Activated CD8-positive, alpha-beta T cell treated with anti-CD3 and anti-CD28 coated beads, Interleukin-2, amount 10 ng/mL, durations not matched to agents 7 days and 5 days (primary cell): ENCODE measurements at places on chromosomes 3 and 15. TPM values are rescaled to one million over a fixed set of nuclear protein-coding genes. Genes with fewer than 3 reads are reported as not detected.

The PDE8A gene
- total RNA-seq, result 12.8 TPM

The UBE3A gene
- total RNA-seq, result 92.2 TPM

The MORC1 gene
- total RNA-seq, result not detected

The RTP3 gene
- not detected for total RNA-seq

The HCN4 gene
- not detected for total RNA-seq

The SLC12A6 gene
- total RNA-seq, result 25.3 TPM

The KBTBD12 gene
- not detected for total RNA-seq

The LEO1 gene
- total RNA-seq, result 33.4 TPM

The CCR8 gene
- 0.55 TPM for total RNA-seq

The EFL1 gene
- 25.9 TPM for total RNA-seq

The NANOGP8 gene
- total RNA-seq, result not detected

The P2RY14 gene
- 0.60 TPM for total RNA-seq

The CD47 gene
- 137 TPM for total RNA-seq

The DAG1 gene
- total RNA-seq, result 19.7 TPM

The MUSTN1 gene
- total RNA-seq, result 1.5 TPM

The CILP gene
- total RNA-seq, result 0.05 TPM

The SMCO1 gene
- 0.13 TPM for total RNA-seq

The LMAN1L gene
- total RNA-seq, result 0.47 TPM

The LRRC31 gene
- total RNA-seq, result not detected

The EHHADH gene
- 4.8 TPM for total RNA-seq

The GASK1A gene
- not detected for total RNA-seq

The CLDN16 gene
- total RNA-seq, result not detected

The CPB1 gene
- total RNA-seq, result not detected

The C3orf52 gene
- 2.5 TPM for total RNA-seq

The AADAC gene
- total RNA-seq, result not detected

The PDCD6IP gene
- 166 TPM for total RNA-seq

The FOXB1 gene
- total RNA-seq, result 0.50 TPM

The TUSC7 gene
- not detected for total RNA-seq

The MAGEL2 gene
- total RNA-seq, result not detected

The ALDH1L1 gene
- total RNA-seq, result not detected

The CCDC54 gene
- total RNA-seq, result not detected

The GOLGA8N gene
- total RNA-seq, result 36.9 TPM

The RARB gene
- not detected for total RNA-seq
